ENCODE measurements at places on chromosomes 5 and 9.

- DNase-seq = no peak
Observed at GRCh38 chr9:35656831-35657545, 831 bp downstream of the RMRP start.

DNA sequence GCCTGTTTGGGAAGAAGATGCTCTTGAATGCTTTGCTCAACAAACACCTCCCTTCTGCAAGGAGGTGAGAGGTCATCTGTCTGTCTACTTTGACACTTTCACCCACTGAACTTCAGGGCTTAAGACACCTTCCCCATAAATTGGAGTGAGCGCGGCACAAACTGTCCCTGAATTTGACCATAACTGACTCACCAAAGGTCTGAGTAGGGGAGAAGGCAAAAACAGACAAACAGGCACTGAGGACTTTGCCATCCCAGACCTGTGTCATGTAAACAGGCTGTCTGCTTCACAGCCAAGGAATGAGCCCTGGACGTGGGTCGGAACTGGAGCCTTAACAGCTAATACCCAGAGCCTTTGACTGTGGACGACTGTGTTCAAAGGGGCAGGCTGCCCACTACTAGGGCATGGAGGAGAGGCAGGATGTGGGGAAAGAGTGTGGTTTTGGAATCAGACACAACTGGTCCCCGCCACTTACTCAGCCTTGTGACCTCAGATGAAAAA, 320.9 kb upstream of the KLF4 start:
- no peak for DNase-seq

- no peak for DNase-seq
Observed at GRCh38 chr5:5231576-5231975, 91.4 kb downstream of the ADAMTS16 start.

DNA sequence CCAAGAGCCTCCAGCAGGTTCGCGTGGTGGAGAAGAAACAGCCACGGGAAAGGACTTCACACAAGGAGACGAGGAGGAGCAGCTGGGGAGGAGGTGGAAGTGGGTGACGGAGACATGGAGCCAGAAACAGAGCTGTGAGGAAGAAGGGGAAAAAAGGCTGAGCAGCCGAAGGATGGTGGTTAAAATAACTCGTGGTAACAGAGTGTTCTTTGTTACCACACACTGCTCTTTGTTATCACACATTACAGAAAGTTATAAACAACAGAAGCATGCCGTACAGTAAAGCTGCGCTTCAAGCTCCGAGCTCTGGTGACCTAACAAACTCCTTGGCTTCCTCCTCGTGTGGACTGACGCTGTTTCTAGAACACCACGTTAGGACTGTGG, 215.4 kb downstream of the GLIS3 start:
- DNase-seq = no peak

DNA sequence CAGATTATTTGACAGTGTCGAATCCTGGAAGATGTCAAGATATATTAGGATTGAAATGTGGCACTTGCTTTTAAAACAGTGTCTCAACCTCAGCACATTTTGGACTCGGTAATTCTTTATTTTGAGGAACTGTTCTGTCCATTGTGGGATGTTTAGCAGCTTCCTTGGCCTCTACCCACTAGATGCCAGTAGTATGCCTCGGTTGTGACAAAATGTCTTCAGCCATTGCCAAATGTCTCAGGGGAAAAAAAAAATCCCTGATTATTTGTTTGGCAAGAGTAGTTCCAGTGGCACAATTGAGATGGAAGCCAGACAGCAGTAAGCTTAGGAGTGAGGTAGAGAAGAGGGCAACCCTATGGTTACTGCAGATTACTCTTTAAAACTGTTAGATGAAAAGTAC, 694.5 kb upstream of the RIOK2 start:
- no peak for DNase-seq

Data from common myeloid progenitor, CD34-positive (primary cell).